ENCODE measurements at places on chromosomes 4 and X. TPM values are rescaled to one million over a fixed set of nuclear protein-coding genes. Genes with fewer than 3 reads are reported as not detected.
A peak's percentile ranks its signal among the peaks of the same experiment; 100 is the strongest.

DNA sequence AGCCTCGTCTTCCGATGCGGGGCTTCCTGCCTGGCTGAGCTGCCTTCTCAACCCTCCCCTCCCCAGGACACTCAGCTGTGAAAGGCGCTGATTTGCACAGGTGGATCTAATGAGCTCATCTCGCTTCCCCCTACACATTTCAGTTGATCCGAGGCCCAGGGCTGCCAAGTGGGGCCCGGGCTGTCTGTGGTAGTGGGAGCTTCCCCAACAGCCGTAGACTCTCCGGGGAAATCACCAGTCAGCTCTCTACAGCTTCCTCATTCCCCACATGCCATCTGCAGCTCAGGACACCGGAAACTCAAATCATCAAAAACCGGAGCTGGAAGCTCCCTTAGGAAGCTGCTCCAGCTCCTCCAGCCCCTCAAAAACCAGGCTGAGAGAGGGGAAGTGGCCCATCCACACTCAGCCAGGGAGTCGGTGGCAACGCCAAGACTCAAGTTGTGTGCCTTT, 56.2 kb downstream of the SMIM20 start:
- DNase-seq = no peak

DNA sequence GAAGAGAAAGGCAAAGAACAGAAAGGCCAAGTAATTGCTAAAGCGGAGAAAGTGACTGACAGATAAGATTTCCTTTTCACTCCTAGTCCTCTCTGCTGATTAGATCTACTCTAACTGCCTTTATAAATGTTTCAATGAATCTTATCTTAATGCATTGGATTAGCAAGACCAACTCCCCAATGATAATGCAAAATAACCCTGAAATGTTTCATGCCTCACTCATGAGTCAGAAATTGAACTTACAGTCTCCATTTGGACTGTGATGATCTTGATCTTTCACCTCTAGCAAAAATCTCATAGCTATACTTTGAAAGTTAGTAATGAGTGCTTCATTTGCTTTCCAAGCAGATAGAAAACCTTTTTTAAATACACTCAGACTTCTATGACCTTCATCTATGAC, 26.5 kb downstream of the SLC10A7 start:
- DNase-seq = no peak

GRCh38 chrX:24113181-24113580, 36.3 kb upstream of the ZFX start:
- DNase-seq = no peak

DNA sequence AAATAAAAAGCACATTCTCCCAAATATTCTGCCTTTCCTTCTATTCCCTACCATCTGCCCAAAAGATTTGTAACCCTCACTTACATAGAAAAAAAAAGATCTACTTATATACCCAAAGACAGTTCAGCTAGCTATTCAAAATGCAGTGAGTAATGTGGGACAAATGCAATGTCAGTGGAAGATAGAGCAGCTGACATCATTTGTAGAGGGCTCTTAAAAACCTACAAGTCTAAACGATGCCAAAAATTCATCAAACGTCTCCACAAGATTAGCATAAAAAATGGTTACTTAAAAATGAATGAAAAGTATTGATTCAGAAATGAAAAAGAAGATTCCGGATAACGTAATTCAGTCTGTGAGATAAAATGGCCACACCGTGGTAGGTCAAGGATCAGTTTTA, 96.5 kb downstream of the ASB9 start:
- DNase-seq = no peak

DNA sequence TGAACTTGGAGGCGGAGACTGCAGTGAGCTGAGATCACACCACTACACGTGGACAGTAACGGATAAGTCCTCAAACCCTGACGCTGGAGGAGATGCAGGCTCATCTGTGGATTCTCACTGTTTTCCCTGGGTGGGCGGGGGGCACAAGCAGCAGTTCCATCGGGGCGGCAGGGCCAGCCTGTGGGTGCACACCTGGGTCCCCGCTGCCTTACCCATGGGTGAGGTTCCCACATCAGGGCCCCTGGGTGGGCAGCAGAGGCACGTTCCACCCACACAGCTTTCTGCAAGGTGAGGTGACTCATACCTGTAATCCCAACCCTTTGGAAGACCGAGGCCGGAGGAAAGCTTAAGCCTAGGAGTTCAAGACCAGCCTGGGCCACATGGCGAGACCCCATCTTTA, 56.6 kb upstream of the MXD4 start:
- DNase-seq = no peak

DNA sequence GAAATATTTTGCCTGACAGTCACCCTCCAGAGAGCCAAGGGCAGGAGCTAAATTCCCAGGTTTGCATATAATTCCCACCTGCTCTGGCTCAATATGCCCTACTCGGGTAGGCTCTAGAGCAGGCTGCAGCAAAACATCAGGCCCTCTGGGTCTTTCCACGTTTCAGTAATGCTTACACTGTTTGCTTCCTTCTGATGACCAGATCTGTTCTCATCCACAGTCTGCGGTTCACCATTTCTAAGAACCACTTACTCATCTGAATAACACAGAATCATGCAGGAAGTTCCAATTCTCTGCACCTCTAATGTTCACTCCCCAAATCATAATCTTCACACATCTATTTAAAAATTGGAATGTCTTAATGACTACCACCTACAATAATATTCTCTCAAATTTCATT, 141.4 kb downstream of the PPP3CA start:
- DNase-seq = peak; percentile 49

- no peak for DNase-seq
These were observed 258.4 kb downstream of the BCOR start for GRCh38 chrX:39839371-39839770.

DNA sequence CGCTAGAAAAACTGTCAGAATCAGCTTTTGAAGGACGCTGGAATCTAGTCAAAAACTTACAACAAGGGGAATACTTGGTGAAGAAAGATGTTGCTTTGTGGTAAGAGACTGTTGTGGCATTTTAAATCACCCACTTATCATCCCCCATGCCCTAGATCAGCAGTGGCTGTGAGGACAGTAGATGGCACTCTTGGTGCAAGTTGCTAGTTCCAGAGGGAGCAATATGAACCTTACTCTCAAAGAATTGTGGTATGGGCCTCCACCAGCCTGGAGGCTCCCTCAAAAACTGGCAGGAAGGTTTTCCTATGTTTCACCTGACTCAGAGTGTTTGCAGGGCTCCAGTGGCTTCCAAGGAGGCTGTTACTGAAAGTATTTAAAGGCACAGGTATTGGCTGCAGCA, 37.7 kb upstream of the SLC16A2 start:
- peak; percentile 4 for DNase-seq

DNA sequence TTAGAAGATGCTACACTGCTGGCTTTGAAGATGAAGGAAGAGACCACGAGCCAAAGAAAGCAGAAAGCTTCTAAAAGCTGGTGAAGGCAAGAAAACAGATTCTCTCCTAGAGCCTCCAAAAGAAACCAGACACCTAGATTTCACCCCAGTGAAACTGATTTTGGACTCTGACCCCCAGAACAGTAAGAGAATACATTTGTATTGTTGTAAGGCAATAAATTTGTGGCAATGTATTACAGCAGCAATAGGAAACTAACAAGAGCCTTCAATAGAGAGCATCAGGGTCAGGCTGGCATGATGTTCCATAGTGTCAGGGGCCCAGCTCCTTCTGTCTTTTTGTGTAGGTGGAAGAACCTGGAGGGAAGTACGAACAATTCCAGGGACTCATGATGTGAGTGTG, 6.0 kb upstream of the TEC start:
- DNase-seq = no peak

- no peak for DNase-seq
These were observed 123.9 kb downstream of the DCHS2 start for GRCh38 chr4:154367659-154368058.

- DNase-seq = no peak
These were observed 34.0 kb upstream of the BMP15 start for GRCh38 chrX:50876551-50876950.

- DNase-seq = no peak
These were observed 31.3 kb upstream of the DDX53 start for GRCh38 chrX:22968494-22968893.

RAB9B gene
- 0.34 TPM for total RNA-seq

SSX7 gene
- total RNA-seq = not detected

REPS2 gene
- total RNA-seq = not detected

Data from activated naive CD8-positive, alpha-beta T cell treated with anti-CD3 and anti-CD28 coated beads for 36 hours (primary cell).